ENCODE measurements at places on chromosomes 6 and 20. TPM values are rescaled to one million over a fixed set of nuclear protein-coding genes. Genes with fewer than 3 reads are reported as not detected.

Gene EXOC2
- 46.5 TPM for total RNA-seq

Gene DCDC2
- total RNA-seq, result not detected

Gene REM1
- not detected for total RNA-seq

Gene ATP6V1G2
- 8.8 TPM for total RNA-seq

DNA sequence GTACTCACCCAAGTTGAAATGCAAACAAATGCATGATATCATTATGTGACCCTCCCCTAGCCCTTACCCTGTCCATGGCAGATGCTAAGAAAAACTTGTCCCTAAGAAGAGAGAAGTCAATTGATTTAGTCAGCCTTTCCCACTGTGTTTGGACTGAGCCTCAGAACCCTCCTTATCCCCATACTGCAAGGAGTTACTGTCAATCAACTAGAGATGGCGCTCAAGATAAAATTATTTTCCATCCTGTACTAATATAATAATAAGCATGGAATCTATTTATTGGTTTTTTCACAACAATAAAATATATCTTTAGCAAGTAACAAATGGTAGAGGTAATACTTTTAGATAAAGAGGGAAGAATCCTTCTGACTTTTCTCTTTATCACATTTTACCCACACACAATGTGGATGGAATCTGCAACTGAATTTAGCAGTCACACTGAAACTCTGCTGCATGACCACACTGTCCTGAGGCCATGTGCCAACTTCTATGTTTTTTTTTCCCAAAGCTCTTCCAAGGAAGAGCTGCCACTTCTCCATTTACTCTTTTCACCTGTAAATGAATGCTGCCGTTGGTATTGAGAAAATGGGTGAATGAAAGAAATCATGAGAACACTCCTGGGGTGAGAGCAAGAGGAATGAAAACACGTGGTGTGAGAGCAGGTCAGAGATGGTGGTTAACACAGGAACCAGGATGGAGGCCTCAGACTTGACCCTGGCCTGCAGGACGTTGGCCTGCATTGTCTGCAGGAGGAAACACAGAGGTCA is 10.5 kb downstream of the NT5E start:
- no peak for DNase-seq

DNA sequence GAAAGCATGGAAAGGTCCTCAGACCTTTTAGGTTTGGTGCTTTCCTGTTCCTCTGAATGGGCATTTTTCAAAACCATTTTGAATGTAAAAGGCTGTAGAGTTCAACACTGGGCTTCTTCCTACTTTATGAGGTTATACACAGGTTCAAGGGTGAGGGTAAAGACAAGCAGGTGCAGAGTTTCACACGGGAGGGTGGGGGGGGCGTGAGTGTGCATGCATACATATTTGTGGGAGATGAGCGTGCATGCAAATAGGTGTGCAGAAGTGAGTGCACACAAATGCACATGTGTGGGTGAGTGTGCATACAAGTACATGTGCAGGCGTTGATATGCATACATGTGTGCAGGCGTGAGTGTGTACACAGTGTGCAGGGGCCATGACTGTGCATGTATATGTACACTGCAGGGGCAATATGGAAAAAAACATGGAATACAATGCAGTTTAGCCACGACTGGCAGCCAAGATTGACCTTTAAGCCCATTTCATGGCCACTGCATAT is 183.1 kb downstream of the GMPR start:
- DNase-seq, result no peak

- DNase-seq, result peak; percentile 17
Measured at GRCh38 chr6:147468634-147469033, 39.9 kb upstream of the SAMD5 start.

- no peak for DNase-seq
Measured at GRCh38 chr6:56689114-56689513, 46.4 kb upstream of the DST start.

GRCh38 chr6:35683267-35683666 is 5.4 kb downstream of the FKBP5 start:
- DNase-seq, result no peak

DNA sequence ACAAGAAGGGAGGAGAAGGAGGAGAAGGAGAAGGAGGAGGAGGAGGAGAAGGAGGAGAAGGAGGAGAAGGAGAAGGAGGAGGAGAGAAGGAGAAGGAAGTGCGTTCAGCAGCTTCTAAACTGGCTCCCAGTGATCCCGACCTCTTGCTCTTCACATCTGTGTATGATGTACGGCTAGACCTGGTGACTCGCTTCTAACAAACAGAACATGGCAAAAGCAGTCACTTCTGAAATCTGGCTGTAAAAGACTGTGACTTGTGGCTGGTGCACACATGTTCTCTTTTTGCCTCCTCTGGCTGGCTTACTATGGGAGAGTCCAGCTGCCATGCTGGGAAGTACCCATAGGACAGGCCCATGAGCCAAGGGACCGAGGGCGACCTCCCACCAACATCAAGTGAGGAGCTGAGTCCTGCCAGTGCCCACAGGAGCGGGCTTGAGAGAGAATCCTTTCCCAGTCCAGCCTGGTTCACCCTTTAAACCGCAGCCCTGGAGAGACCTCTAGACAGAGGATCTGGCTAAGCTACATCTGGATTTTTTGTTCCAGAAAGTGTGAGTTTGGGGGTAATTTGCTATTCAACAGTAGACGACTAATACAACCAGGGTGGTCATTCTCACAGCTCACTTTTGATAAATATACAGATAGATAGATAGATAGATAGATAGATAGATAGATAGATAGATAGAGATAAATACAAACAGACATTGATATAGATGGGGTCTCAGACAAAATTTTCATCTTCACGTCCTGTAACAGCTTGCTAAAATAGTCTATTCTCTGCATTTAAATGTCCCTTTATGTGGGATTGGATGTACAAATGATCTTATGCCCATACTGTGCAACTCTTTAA is 42.3 kb downstream of the RPP40 start:
- no peak for DNase-seq

DNA sequence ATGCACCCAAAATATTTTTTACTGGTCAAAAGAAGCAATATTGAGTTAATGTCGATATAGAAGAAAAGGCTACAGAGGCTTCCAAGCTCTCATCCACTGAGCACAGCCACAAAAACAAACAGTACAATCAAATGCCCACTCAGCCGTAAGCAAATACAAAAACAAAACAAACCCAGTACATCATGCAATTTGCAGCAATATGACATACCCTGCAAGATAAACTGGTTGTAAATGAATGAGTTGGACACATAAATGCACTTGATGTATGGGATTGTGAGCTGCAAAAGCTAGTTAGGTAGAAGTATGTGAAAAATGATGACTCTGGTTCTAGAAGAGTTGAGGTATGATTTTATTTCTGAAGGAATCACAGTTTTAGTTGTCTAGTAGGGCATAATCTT is 83.9 kb downstream of the SESN1 start:
- no peak for DNase-seq

GRCh38 chr20:4563031-4563430 is 158.7 kb upstream of the PRND start:
- DNase-seq, result no peak

DNA sequence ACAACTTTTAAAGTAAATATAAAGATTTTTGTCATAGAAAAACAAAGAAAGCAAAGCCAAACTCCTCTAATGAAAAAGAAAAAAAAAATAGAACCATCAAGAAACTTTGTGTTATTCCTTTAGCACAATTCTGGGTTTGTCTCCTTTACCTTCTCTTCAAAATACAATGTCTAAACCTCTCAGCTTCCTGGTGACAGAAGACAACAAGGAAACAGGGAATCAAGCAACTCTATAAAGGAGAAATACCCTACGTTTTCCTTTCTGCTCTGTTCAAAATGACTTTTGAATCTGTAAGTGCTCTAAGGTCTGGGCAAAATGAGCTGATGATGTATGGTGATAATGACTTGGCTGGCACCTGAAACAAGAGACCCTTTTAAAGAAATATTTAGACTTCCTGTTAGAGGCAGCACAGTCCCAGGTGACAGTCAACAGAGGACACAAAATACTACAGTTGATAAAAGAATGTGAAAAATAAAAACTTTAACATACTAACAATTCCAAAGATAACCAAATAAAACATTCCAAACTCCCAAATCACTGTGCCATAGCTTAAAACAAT is 101.4 kb downstream of the PRDM1 start:
- DNase-seq, result no peak

DNA sequence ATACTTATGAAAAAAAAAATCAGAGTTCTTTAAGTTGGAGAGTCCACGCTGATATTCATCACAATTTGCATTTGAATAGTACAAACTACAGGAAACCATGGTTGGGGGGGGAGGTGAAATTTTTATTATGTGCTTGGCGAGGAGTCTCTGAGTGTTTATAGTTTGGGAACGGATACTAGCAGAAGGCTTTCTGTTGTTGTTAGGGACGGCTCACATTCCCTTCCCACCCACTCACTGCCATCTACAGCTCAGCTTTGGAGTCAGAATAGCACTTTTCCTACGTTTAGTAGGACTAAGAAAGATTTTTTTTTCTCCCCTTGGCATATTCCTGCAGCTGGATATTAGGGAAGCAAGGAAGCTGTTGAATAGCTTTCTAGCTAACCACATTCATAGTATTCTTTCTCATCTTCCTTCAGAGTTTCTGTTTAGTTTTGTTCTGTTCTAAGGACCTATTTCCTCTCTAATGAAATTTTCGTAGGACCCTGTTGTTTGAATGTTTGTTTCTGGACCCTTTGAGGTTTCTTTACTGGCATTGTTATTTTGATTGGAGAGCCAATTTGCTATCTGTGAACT is 235.1 kb upstream of the ZNF217 start:
- DNase-seq, result peak; percentile 26

DNA sequence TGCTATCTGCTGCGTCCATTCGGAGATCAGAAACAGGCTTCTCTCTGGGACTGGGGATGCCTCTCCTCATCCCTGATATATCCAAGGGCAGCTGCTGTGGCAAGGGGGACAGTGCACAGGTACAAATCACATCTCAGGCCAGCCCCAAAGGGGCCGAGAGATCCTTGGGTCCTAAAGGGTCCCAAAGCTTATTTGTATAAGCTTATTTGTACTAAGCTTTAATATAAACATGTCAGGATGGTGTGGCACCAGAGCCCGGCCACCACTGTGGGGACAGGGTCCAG is 45.3 kb downstream of the FGD2 start:
- DNase-seq, result no peak

GRCh38 chr20:47487175-47487917 is 14.3 kb upstream of the NCOA3 start:
- DNase-seq, result no peak

GRCh38 chr6:110622912-110623578 is 146.6 kb upstream of the SLC22A16 start:
- no peak for DNase-seq

- no peak for DNase-seq
Measured at GRCh38 chr6:14524319-14524718, 406.7 kb downstream of the CD83 start.

GRCh38 chr6:154304191-154304590 is 52.4 kb downstream of the IPCEF1 start:
- no peak for DNase-seq

DNA sequence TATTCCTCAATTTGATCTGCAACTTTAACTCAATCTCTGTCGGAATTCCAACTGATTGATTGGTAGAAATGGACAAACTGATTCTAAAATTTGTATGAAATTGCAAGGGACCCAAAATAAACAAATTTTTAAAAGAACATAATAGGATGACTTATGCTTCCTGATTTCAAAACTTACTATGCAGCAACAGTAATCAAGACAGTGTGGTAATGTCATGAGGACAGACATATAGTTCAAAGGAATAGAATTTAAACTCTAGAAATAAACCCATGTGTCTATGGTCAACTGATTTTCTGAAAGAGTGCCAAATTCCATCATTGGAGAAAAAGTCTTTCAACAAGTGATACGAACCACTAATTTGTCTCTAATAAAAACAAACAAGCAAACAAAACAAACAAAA is 1320.1 kb upstream of the GJE1 start:
- no peak for DNase-seq

DNA sequence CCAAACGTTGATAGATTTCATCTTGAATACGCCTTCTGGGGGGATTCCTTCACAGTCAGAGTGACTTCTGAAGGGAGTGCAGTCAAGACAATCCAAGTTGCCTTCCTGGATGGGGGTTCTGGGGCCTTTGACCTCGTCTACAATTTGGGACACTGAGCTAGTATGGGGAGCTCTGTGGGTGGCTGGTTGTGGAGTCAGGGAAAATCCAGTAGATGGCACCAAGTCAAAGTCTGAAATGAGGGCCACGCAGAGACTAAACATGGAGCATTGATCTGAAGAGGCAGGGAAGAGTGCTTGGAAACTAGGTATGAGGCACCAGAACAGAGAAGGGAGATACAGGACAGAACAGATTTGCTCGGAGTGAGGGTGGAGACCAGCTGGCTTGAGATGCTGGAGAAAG is 43.6 kb upstream of the CCN6 start:
- DNase-seq, result no peak

DNA sequence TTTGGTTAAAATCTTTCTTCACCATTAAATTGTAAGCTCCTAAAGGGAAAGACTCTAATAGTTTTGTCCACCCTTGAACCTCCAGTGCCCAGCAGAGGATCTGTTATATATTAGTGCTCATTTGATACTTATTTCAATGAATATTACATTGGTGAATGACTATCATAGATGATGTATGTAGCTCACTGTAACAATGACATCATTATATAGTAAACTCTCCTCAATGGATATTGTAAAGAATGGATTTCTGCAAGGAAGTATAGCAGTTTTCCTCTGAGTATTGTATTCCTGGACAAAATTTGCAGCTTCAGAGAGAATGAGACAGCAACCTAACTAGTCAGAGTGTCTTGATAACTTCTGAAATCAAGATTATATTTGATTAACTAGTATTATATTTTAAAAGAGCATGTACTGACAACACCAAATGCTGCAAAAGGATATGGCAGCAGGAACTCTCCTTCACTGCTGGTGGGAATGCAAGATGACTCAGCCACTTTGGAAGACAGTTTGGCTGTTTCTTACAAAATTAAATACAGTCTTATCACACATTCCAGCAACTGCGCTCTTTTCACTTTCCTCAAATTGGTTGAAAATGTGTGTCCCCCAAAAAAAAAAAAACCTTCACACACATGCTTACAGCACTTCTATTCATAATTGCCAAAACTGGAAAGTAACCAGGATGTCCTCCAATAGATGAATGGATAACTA is 189.8 kb upstream of the OPRM1 start:
- DNase-seq, result no peak

- DNase-seq, result peak; percentile 79
Measured at GRCh38 chr20:35768731-35769664, 2.8 kb upstream of the PHF20 start.

Data from neural progenitor cell (in vitro differentiated cells).